ENCODE measurements at places on chromosomes 3 and 15.

DNA sequence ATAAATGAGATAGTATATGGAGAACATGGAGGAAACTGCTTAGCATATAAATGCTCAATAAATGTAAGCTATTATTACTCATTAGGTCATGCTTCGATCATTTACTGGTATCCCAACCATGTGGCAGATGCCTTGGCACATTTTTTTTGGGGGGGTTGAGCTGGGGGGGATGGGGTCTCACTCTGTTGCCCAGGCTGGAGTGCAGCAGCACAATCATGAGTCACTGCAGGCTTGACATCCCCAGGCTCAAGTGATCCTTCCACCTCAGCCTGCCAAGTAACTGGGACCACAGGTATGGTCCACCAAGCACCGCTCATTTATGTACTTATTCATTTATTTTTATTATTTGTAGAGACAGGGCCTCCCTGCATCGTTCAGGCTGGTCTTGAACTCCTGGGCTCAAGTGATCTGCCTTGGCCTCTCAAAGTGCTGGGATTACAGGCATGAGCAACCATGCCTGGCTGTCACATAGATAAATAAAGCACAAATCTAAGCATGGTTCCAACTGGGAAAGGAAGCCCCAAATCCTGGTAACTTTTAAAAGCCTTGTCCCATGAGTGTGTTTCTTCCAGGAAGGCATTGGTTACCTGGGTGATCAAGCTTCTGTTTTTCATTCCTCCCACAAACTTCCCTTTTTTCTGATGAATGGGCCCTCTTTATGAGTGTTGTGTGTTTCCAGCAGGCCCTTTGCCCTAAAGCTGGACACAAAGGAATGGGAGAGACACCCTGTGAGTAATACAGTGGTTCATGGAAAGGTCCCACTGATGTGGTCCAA, 147.4 kb upstream of the UMPS start:
- DNase-seq, result no peak

GRCh38 chr15:47857776-47858167, 140.5 kb downstream of the SEMA6D start:
- no peak for DNase-seq

DNA sequence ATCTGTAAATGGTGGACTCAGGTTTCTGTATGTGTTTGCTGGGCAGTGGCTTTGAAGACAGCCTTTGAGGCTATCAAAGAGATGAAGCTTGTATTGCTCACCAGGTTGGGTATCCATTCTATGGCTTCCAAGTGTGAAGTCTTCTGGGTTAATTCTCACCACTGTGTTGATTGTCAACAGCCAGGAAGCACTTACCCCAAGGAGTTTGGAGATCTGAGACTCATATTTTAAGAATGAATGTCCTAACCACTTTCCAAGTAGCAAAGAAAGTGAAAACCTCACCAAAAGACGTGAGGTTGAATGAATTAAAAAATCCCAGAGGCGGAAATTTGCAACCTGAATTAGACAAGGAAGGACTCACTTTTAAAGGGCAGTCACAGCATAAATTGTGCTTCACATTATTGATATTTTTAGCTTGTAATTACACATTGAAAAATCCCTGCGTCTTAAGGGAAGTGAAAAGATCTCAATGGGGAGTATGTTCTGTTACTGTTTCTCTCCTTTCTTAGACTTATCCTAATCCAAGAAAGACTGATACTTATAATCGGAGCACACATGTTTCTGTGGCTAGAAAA, 304.0 kb upstream of the TPRG1 start:
- DNase-seq, result no peak

GRCh38 chr15:83993591-83993990, 242.0 kb upstream of the GOLGA6L4 start:
- DNase-seq, result no peak

DNA sequence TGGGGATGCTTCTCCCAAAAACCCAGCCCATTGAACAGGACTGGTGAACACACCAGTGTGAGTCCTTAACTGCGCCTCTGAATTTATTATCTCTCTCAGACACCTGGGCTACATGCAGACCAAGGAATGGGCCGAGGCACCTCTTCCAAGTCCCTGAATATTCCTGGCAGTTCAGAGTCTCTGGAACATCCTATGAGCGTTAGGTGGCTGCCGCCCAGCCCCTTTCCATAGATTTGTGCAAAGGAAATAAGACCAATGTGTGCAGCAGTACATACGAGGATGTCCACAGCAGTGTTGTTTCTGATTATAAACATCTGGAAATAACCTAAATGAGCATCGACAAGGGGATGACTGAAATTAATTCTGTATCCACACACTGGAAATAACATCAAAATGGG, 104.9 kb upstream of the RPL32 start:
- no peak for DNase-seq

DNA sequence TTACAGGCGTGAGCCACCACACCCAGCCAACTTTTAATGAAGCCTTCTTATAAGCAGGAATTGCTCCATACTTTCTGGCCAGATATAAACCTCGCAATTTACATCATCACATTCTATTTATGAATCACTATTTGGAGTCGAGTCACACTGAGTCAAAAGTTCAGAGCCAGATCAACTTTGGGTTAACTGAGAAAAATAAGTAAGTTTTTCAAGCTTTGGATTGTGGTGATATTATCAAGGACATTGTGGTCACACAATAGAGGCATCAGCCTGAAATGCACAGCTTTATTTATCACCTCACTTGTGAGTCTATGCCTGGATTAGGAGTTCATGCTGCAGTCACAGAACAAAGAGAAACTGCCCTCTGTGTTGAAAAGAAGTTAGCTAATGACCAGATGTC, 1163.5 kb downstream of the ROBO1 start:
- no peak for DNase-seq
